GM06990 (cell line): ENCODE measurements at places on chromosomes 4 and X.

DNA sequence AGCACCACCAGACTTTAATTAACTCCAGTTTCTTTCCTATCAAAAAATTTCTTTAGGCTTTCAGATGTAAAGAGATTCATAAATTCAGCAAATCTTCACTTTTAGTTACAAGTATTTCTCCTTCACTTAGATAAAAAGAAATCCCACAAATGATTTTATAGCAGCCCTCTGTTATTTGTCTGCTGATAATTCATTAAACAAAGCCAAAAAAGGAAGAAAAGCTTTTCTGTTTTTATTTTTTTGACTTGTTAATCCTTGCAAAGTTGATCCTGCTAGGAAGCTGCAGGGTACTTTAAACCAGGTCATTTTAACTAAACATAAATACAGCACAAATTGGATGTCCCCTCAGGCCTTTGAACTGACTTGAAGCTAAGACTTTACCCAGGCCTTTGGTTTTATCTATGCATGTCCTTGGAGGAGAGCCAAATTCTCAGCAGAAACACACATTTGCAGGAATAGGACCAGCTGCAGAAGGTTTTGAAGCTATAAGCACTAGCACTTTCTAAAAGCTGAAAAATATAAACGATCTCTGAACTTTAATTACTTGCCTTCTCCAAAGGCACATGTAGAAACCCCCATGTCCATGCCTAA lies 57.5 kb downstream of the PCDH18 start:
- no peak for DNase-seq

DNA sequence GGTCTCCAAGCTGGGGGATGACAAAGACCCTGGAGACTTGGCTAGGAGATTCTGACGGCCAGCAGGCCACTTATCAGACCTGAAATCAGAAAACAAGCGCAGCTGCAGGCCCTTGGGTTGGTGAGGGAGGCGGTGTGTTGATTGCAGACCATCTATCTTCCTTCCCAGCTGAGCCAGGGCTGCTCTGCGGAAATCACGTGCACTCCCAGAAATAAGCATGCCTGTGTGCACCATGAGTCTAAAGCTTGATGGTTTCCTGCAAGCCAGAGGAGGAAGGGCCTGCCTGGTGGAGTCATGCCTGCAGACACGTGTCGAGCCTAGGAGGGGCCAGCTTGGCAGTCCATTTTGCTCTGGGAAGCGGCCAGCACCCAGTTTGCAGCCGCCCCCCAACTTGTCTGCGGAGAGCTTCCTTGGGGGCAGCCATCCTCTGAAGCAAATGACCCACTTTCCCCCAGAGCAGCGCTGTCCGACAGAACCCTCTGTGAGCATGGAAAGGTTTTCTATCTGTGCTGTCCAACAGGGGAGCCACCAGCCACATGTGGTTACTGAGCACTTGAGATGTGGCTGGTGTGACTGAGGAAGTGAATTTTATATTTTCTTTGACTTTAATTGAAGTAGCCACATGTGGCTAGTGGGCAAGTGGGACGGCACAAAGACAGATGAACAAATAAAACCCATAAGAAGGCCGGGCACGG lies 175.7 kb upstream of the BCOR start:
- no peak for DNase-seq

GRCh38 chrX:38985375-38985774 lies 184.1 kb downstream of the MID1IP1 start:
- DNase-seq, result no peak

GRCh38 chrX:68847172-68847571 lies 18.4 kb downstream of the EFNB1 start:
- DNase-seq, result no peak

- DNase-seq, result no peak
Observed at GRCh38 chrX:18410038-18410437, 15.4 kb upstream of the CDKL5 start.

DNA sequence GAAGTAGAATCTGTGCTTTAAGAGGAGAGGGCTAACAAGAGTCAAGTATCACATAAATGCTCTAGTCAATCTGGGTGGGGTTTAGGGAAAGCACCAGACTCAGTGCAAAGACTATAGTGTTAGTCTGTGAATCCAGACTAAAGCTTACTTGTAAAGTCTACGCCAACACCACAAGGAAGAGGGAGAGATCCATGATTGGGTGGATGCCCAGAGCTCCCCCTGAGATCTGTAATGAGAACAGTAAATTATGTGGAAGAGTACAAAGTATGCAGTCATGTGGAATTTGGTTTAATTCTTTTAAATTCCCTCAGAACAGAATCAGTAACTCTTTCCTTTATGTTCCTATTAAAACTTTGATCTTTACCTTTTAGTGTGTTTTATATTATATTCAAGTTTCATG lies 354.7 kb upstream of the SPANXN4 start:
- DNase-seq, result no peak

DNA sequence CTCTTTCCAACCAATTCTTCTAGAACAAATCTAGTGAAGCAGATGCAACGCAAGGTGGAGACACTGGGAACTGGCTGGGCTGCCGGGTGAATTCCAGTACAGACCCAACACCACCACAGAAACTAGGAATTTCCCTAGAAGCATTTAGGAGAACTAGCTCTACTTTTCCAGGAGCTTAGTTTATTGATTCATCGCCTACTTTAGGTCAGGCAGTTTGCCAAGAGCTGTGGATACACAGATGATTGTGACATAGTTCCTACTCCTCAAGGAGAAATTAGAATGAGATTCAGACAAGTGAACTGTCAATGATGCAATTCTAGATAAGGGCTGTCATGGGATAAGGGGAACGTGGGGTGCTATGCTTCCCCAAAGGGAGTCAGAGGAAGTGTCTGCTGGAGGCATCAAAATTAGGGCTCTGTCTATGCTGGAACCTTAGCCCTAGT lies 350.0 kb downstream of the CAMK2D start:
- DNase-seq, result no peak

- DNase-seq, result peak; percentile 53
Observed at GRCh38 chr4:183658362-183659028, 490 bp downstream of the RWDD4 start.
